ENCODE measurements at places on chromosomes 2 and 18. TPM values are rescaled to one million over a fixed set of nuclear protein-coding genes. Genes with fewer than 3 reads are reported as not detected.

The HOXD8 gene
- total RNA-seq: 9.9 TPM

The FRZB gene
- total RNA-seq: not detected

The C2orf78 gene
- not detected for total RNA-seq

The LYPD1 gene
- 153 TPM for total RNA-seq

The HOXD3 gene
- 10.9 TPM for total RNA-seq

The EDAR gene
- total RNA-seq: not detected

The NCKAP5 gene
- 8.4 TPM for total RNA-seq

The CYBRD1 gene
- total RNA-seq: 10.2 TPM

The ANKRD62 gene
- total RNA-seq: not detected
